ENCODE measurements at places on chromosomes 1 and 21.

GRCh38 chr1:153791648-153792253 is 16.5 kb downstream of the SLC27A3 start:
- no peak for DNase-seq

DNA sequence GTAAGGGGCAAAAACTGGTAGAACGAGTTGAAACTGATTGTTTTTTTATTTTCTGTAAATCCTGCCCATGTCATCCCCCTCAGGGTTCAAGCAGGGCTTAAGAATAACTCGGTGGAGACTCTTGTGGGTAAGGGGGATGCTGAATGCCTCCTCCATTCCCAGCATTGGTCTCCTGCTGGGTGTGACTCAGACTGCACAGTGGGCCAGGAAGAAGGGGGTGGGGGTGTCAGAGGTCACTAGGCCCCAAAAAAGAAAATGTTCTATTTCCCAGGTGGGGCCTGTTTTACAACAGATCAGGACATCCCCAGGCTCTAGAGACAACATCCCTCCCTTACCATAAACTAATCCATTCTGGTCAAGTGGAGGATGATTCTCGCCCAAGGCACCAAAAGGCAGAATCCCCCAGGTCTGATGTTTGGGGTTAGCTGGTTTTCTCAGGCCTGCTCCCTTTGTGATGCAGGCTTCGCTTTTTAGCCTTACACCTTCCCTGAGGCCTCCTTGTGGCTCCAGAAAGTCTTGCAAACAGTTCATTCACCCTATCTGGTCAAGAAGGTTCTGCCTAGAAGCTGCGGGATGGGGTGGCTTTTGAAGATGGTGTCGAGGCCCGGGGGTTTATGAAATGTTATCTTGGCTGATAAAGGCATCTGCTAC is 10.7 kb upstream of the GRHL3 start:
- no peak for DNase-seq

- no peak for DNase-seq
Observed at GRCh38 chr1:32965251-32965747, 690 bp upstream of the RNF19B start.

- no peak for DNase-seq
Observed at GRCh38 chr1:160669802-160670201, 23.0 kb upstream of the SLAMF1 start.

GRCh38 chr1:219159946-219160645 is 13.6 kb upstream of the LYPLAL1 start:
- no peak for DNase-seq

- no peak for DNase-seq
Observed at GRCh38 chr21:29148530-29148929, 18.1 kb downstream of the MAP3K7CL start.

- no peak for DNase-seq
Observed at GRCh38 chr21:16108561-16109075, 378.8 kb downstream of the USP25 start.
